ENCODE measurements at places on chromosomes 3 and 15.

DNA sequence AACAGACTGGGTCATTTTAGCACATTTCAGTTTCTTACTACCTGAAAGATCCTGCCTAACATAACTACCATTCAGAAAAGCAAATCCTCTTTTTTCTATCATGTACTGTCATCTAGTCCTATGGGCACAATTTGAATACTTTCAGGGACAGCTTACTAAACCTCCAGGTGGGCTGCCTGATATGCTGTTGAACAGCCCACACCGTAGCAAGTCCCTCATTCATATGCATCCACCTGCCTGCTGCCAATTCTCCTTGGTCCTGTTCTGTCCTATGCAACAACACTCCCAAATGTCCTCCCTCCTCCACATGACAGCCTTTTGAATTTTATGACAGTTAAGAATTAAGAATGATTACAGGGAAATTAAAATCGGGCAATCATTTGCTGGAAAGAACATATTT, 137.9 kb downstream of the KCNAB1 start:
- no peak for DNase-seq

DNA sequence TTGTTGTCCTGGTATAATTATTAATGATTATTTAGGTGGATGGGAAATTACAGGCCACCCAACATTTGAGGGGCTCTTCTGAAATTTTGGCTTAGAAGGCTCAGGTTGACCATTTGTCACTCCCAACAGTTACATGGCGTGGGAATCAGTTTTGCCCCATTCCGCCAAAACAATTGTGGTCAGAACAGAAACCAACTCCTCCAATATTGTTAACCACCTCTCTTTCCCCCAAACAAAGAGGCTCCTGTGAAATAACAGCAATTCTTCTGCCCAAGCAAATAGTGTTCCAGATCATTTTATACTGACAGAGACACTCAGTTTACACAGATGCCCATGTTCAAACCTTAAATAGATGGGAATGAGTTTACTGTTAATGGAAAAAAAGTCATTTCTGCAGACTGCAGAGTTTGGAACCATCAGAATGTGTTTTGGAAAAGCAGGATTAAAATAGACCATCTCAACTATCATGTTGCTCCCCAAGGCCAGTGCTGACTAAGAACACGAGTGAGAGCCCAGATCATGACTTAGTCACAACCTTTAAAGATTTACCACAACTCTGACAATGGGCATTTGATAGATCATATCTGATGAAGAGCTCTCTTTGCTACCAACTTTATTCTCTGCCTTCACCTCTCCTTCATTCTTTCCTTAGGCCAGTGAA, 102.1 kb downstream of the DUT start:
- DNase-seq: no peak

GRCh38 chr15:60408463-60408981, 10.7 kb upstream of the ANXA2 start:
- peak; percentile 95 for DNase-seq

GRCh38 chr3:168511428-168512014, 415.8 kb upstream of the GOLIM4 start:
- no peak for DNase-seq

GRCh38 chr3:189236352-189236751, 64.6 kb downstream of the TPRG1 start:
- DNase-seq: peak; percentile 87

GRCh38 chr3:23275814-23276213, 72.7 kb downstream of the UBE2E2 start:
- DNase-seq: no peak

DNA sequence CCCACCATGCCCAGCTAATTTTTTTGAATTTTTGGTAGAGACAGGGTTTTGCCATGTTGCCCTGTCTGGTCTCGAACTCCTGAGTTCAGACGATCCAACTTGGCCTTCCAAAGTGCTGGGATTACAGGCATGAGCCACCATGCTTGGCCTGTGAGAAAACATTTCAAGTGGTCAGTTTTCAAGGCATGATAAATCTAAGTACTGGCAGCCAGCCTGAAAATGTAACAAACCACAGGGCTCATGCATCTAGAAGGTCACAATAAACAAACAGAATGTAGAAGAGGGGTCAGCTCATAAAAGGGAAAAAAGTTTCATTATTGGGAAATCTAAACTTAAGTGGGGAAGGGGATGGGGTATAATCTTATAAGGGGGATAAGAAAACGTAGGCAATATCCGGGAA, 39.9 kb downstream of the PPCDC start:
- no peak for DNase-seq

DNA sequence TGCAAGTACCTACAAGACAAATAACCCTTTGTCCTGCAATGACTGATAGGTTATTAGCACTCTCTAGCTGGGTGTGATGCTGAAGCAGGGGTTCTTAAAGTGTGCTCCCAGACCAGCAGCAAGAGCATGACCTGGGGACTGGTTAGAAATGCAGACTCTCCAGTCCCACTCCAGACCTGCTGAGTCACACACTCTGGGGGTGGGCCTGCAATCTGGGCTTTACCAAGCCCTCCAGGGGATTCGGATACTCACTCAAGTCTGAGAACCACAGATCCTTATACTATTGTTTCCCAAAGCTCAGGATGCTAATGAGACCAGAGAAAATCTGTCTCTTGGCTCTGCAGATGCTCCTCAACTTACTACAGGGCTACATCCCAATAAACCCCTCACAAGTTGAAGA, 142.1 kb upstream of the RAD18 start:
- no peak for DNase-seq

DNA sequence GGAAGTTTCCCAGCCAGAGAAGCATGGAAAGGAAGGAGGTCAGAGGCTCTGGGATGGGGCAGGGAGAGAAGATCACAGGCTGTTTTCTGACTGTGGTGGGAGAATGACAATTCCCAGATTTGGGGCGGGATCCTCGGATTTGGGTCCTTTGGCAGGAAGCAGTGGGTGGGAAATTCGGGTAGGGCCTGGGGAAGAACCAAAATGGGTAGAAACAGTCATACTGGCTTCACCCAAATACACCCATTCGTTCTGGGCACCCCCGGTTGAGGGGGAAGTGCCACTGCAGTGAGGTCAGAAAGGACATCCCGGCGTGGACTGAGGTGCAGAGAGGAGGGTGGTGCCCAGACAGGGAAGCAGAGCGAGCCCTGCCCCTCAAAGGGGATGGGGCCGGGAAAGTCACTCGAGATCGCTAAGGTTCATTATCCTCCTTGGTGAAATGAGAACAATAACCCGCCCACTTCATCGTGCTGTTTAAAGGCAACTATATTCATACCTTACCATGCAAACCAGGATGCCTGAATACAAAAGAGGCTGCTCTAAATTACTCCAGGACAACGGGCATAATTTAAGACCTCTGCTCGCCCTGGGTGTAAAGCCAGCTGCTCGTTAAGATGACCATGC, 28.8 kb downstream of the TNK2 start:
- no peak for DNase-seq

- DNase-seq: no peak
These were observed 47.4 kb downstream of the ZNF717 start for GRCh38 chr3:75737831-75738493.

DNA sequence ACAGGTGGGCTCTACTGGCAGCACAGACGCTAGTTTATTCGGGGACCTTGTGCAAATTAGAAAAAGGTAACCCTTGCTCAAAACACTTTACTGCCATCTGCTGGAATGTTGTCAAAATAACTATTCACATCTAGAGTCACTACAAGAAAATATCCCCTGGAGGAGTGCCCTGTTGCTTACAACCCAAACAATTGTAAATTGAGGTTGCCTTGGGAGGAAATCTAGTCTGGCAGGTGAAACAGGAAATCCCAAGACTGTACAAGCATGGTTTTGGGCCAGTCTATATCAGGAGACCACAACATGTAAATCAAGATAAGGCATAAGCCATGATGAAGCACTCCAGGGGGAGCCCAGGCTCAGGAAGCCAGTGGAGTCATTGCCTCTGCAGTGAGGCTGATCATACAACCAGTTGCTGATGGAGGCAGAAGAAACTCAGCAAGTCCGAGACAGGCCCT, 136.8 kb upstream of the ACP3 start:
- peak; percentile 36 for DNase-seq

DNA sequence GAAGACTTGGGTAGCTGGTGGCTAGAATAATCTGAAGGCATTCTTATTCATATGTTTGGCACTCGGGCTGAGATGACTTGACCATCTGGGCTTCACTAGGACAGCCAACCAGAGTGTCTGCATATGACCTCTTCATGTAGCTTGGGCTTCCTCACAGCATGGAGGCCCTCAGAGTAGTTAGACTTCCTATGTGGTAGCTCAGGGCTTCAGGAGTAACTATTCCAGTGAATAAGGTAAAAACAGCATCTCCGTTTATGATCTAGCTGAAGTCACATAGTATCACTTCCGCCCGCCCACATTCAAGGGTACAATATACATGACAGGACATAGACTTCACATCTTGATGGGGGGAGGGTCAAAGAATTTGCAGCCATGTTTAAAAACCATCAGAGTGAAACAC, 18.9 kb upstream of the CMTM8 start:
- DNase-seq: no peak

Measured in MV-4-11 (cell line).